Naive thymus-derived CD8-positive, alpha-beta T cell (primary cell): ENCODE measurements at places on chromosomes 11 and 22. TPM values are rescaled to one million over a fixed set of nuclear protein-coding genes. Genes with fewer than 3 reads are reported as not detected.

IRAG1 gene
- total RNA-seq = not detected

GRCh38 chr22:40499209-40499623 is 128.8 kb downstream of the SGSM3 start:
- DNase-seq = no peak

- no peak for DNase-seq
Observed at GRCh38 chr11:19889531-19889930, 176.9 kb downstream of the NAV2 start.

DNA sequence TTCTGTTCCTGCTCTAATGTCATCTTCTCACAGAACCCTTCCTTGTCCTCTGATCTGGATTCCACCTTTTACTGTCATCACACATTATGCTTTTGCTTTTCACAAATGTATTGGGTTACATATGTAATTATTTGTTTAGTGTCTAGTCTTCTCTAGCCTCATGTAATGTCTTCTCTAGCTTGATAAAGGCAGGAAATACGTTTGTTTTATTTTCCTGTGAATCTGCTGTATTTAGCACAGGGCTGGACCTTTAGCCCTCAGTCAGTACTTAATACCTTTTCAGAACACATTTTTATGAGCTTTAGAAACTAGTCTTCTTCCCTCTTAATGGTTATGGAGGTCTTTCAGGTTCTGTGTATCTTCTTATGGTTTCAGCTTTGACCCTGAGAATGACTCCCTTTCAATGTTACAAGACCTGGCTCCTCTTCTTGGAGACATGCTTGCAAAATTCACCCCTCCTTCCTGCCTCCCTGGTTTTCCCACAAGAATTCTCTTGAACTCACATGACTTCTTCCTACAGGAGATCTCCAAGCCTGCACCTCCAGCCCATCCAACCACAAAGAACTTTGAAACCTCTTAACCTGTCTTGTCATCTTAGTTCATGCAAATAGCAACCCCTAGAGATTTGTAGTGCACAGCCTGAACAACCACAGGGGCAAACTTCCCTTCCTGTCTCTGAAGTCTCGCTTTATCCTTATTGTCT is 132.7 kb upstream of the DDI1 start:
- no peak for DNase-seq

- no peak for DNase-seq
Observed at GRCh38 chr11:8258784-8259183, 4.9 kb downstream of the LMO1 start.
